ENCODE measurements at places on chromosomes 3 and 15. TPM values are rescaled to one million over a fixed set of nuclear protein-coding genes. Genes with fewer than 3 reads are reported as not detected.

- H3K4me3 ChIP-seq, result no peak overlapping the region
- no peaks in the 10 kb centered on the region for H3K36me3 ChIP-seq
- H3K4me1 ChIP-seq, result no peaks in the 10 kb centered on the region
- no peak overlapping the region for H3K27ac ChIP-seq
- DNase-seq, result no peak
These were observed 28.4 kb downstream of the KAT2B start for GRCh38 chr3:20068512-20069177.

- no peaks in the 10 kb centered on the region for H3K27me3 ChIP-seq
- DNase-seq, result no peak
- H3K4me1 ChIP-seq, result no peaks in the 10 kb centered on the region
- no peak overlapping the region for H3K4me3 ChIP-seq
These were observed 125.4 kb upstream of the MME start for GRCh38 chr3:154954757-154955156.

GRCh38 chr15:89364341-89364740 lies 29.7 kb upstream of the POLG start:
- H3K27me3 ChIP-seq, result peaks cover 98% of the 10 kb centered on the region
- H3K27ac ChIP-seq, result no peak overlapping the region
- no peaks in the 10 kb centered on the region for H3K36me3 ChIP-seq

DNA sequence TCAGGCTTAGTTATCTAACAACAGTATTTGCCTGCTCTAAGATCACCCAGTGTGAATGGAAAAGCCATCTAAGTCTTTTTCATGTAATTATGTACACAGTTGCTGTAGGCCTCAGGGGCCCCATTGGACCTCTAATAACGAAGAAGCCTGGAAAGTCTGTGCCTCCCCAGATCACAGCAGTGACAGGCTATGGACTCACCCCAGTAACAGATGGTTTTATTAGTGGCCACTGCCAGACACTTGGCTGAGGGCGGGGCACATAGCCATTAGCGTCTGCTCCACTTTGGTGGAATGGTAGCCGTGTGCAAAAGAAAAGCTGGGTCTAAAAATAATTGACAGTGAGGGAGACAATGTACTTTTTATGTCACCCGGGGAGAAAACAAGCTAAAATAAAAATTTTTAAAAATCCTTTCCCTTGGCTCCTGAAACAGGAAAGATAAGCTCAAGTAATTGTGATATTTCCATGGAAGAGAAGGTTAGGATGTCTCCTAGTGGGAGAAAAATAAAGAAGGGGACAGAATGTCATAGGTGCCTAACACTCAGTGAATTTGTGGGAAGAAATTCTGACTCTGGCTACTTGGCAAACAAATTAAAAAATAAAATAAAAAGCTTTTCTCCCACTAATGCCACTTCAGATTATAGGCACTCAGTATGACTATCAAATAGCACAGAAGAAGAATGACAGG lies 44.3 kb upstream of the ZNF385D start:
- H3K4me3 ChIP-seq, result no peak overlapping the region
- no peak overlapping the region for H3K27ac ChIP-seq
- no peaks in the 10 kb centered on the region for H3K36me3 ChIP-seq
- no peak for DNase-seq
- no peaks in the 10 kb centered on the region for H3K4me1 ChIP-seq

DNA sequence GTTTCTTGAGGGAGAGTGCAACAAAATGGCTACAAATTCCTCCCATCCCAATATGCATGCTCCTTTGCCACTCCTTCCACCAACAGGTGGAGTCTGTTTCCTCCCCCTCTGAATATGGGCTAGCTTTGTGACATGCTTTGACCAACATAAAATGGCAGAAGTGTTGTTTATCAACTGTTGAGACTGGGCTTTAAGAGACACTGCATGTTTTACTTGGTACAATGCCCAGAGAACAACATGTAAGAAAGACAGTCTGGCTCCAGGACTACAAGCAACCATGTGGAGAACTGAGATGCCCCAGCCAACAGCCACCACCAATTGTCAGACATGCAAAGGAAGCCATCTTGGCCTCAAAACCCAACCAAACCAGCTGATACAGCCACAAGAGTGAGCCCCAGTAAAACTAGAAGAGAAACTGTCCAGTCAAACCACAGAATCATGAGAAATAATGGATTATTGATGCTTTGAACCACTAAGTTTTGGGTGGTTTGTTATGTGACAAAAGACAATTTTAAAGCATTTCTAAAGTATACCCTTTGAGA lies 40.5 kb downstream of the NUDT16 start:
- no peaks in the 10 kb centered on the region for H3K4me1 ChIP-seq
- H3K36me3 ChIP-seq, result no peaks in the 10 kb centered on the region
- no peak overlapping the region for H3K4me3 ChIP-seq
- no peaks in the 10 kb centered on the region for H3K27me3 ChIP-seq
- no peak overlapping the region for H3K27ac ChIP-seq

DNA sequence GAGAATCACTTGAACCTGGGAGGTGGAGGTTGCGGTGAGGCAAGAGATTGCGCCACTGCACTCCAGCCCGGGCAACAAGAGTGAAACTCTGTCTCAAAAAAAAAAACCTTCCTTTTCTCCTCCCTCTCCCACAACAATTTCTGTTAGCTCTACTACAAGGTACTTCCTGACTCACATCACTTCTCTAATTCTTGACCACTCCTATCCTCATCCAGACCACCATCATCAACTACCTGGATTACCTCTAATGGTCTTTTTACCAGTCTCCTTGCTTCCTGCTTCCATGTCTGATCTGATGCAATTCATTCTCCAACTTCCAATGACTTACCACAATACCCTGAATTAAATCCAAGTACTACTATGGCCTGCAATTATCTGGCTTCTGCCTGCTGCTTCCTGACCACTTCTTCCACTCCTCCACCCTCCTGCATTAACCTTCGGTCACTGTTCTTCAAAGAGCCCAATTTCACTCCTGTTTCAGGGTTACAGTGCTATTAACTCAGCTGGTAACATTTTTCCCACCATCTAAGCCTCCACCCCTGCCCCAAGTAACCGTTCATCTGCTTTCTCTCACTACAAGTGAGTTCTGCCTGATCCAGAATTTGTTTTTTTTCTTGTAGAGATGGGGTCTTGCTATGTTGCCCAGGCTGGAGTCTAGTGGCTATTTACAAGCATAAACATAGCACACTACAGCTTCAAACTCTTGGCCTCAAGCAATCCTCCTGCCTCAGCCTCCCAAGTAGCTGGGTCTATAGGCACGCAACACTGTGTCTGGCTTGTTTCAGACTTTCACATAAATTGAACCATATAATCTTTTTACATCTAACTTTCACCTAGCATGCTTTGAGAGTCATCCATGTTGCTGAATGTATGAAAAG lies 27.8 kb downstream of the DCAF1 start:
- no peaks in the 10 kb centered on the region for H3K4me1 ChIP-seq
- H3K36me3 ChIP-seq, result no peaks in the 10 kb centered on the region
- no peak for DNase-seq
- no peak overlapping the region for H3K4me3 ChIP-seq

GRCh38 chr3:120145542-120146285 lies 51.5 kb upstream of the GSK3B start:
- H3K27me3 ChIP-seq, result no peaks in the 10 kb centered on the region
- no peak overlapping the region for H3K27ac ChIP-seq
- peaks cover 6% of the 10 kb centered on the region for H3K4me1 ChIP-seq
- no peak overlapping the region for H3K4me3 ChIP-seq

- no peak for DNase-seq
- no peak overlapping the region for H3K27ac ChIP-seq
- H3K4me3 ChIP-seq, result no peak overlapping the region
- peaks cover 6% of the 10 kb centered on the region for H3K4me1 ChIP-seq
- H3K27me3 ChIP-seq, result no peaks in the 10 kb centered on the region
- H3K36me3 ChIP-seq, result no peaks in the 10 kb centered on the region
These were observed 27.3 kb downstream of the ACSBG1 start for GRCh38 chr15:78207110-78207458.

- H3K27me3 ChIP-seq, result no peaks in the 10 kb centered on the region
- H3K27ac ChIP-seq, result no peak overlapping the region
These were observed 131.6 kb downstream of the NLGN1 start for GRCh38 chr3:173529062-173529711.

GRCh38 chr15:79593119-79593869 lies 161.2 kb downstream of the MINAR1 start:
- DNase-seq, result no peak
- H3K27me3 ChIP-seq, result no peaks in the 10 kb centered on the region
- H3K4me3 ChIP-seq, result no peak overlapping the region

DNA sequence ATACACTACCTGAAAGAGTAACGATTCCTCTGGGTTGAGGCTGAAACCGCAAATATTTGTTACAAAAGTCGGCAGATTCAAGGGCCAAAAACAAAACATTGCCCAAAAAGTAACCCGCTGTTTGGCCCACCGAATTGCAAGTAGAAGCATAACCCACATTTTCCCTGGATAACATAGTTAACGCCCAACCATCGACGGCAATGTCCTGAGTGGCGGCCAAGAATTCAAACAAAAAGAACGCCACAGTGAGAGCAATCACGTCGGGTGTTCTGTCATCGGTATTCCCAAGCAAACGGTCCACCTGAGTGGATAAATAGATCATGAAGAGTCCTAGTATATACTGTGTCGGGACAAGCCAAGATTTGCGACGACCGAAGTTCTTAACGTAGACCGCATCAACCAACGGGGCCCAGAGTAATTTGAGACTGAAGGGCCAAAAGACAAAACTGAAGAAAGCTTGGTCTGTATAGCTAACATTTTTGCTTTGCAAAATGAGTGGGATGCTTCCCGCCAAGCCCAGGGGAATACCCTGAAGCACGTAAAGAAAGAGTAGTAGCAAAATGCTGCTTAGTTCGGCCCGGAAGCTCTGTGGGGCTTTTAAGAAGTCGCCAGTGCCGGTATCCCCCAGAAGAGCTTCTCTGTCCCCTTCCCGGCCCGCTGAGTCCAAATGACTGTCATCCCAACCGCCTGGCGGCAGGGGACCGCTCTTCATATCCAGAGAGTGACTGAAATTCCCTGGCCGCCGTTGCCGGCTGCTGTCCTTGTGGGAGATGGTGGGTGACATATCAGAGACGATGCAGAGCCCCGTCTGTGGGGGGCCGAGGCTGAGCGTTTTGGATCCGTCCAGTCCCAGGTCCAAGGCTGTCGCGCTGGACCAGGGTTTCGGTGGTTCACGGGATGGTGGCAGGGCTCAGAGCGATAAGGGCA lies 750 bp downstream of the SLC33A1 start:
- DNase-seq, result peak; percentile 37
- peak overlapping the region; percentile 96 for H3K4me3 ChIP-seq
- no peaks in the 10 kb centered on the region for H3K36me3 ChIP-seq
- H3K27me3 ChIP-seq, result no peaks in the 10 kb centered on the region
- H3K4me1 ChIP-seq, result peaks cover 25% of the 10 kb centered on the region

GRCh38 chr3:70360979-70361760 lies 48.7 kb upstream of the MDFIC2 start:
- H3K27me3 ChIP-seq, result no peaks in the 10 kb centered on the region
- no peak overlapping the region for H3K4me3 ChIP-seq
- H3K27ac ChIP-seq, result no peak overlapping the region
- no peak for DNase-seq
- H3K36me3 ChIP-seq, result no peaks in the 10 kb centered on the region

GRCh38 chr15:92845126-92845508 lies 55.0 kb upstream of the CHD2 start:
- no peaks in the 10 kb centered on the region for H3K36me3 ChIP-seq
- H3K4me3 ChIP-seq, result no peak overlapping the region
- H3K27me3 ChIP-seq, result no peaks in the 10 kb centered on the region
- DNase-seq, result no peak
- H3K4me1 ChIP-seq, result peaks cover 3% of the 10 kb centered on the region

GRCh38 chr15:98682992-98683701 lies 34.8 kb downstream of the IGF1R start:
- DNase-seq, result no peak
- no peak overlapping the region for H3K4me3 ChIP-seq
- H3K27me3 ChIP-seq, result no peaks in the 10 kb centered on the region
- no peak overlapping the region for H3K27ac ChIP-seq

DNA sequence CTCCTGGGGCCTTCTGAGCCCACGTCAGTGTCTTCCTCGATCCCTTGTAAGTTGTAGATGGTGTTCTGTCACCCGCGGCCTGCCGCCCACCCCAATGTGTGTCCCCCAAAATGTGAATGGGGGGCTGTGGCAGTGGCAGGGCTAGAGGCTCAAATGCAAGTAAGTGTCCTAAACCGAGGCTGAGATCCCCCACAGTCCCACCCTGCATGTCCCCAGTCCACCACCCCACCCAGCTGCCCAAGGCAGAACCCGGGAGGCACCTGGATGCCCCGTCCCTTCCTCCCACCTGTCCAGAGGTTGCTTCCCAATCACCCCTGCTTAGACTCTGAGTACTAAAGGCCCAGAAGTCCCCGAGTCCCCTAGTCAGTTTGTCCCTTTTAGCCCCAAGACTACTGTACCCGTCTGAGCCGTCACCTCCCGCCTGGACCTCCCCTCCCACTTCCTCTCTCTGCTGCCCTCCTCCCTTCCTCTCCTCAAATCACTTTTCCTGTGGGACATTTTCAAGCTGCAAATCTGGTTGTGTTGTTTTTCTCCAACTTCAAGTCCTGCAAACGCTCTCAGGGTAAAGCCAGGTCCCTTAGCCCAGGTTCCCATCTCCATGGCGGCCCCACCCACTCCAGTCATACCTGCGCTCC lies 11.8 kb upstream of the PLXND1 start:
- H3K4me1 ChIP-seq, result no peaks in the 10 kb centered on the region
- H3K36me3 ChIP-seq, result no peaks in the 10 kb centered on the region
- H3K27ac ChIP-seq, result no peak overlapping the region
- no peaks in the 10 kb centered on the region for H3K27me3 ChIP-seq

- no peak for DNase-seq
- H3K27ac ChIP-seq, result no peak overlapping the region
- H3K4me1 ChIP-seq, result peaks cover 14% of the 10 kb centered on the region
- no peaks in the 10 kb centered on the region for H3K36me3 ChIP-seq
- no peaks in the 10 kb centered on the region for H3K27me3 ChIP-seq
These were observed 5.4 kb downstream of the TKT start for GRCh38 chr3:53250453-53250852.

- H3K27ac ChIP-seq, result no peak overlapping the region
- H3K4me1 ChIP-seq, result no peaks in the 10 kb centered on the region
- DNase-seq, result no peak
- H3K4me3 ChIP-seq, result no peak overlapping the region
- no peaks in the 10 kb centered on the region for H3K36me3 ChIP-seq
- H3K27me3 ChIP-seq, result no peaks in the 10 kb centered on the region
These were observed 120.9 kb downstream of the SLC9A9 start for GRCh38 chr3:143727391-143727790.

GRCh38 chr15:34109797-34110663 lies 8.1 kb downstream of the PGBD4 start:
- no peak for DNase-seq
- H3K27ac ChIP-seq, result no peak overlapping the region
- no peak overlapping the region for H3K4me3 ChIP-seq
- H3K36me3 ChIP-seq, result no peaks in the 10 kb centered on the region

DNA sequence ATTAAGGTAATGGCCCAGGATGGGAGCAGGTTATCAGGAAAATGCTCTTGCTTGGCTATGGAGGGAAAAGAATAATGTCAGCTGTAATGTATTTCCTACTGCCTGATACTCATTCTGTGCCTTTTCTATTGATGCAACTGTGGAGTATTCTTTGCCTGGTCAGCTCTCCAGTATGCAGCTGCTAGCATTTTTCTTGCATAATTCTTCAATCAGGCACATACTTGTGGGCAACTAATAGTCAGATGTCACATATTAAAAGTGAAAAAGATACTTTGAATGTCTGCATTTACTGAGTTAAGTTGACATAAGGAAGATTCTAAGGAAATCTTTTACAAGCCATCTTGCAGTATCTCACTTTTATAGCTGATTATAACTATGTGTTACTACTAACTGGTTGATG lies 29.5 kb downstream of the CD80 start:
- no peaks in the 10 kb centered on the region for H3K36me3 ChIP-seq
- H3K4me3 ChIP-seq, result no peak overlapping the region
- DNase-seq, result no peak
- H3K27ac ChIP-seq, result no peak overlapping the region

EPHA6 gene
- total RNA-seq, result 3.0 TPM

VILL gene
- total RNA-seq, result 166 TPM

CIDEC gene
- 8.9 TPM for total RNA-seq

HDC gene
- total RNA-seq, result 4.1 TPM

RMDN3 gene
- total RNA-seq, result 31.1 TPM

IRAK2 gene
- 2.6 TPM for total RNA-seq

IL17RD gene
- 2.0 TPM for total RNA-seq

AMT gene
- total RNA-seq, result 24.5 TPM

Data from colonic mucosa (tissue), 4 donors.